Lung microvascular endothelial cell (primary cell): ENCODE measurements at places on chromosomes 6 and 20. TPM values are rescaled to one million over a fixed set of nuclear protein-coding genes. Genes with fewer than 3 reads are reported as not detected.

Gene CTAGE9
- total RNA-seq = not detected in 2 replicates

Gene TREML1
- not detected in 2 replicates for total RNA-seq

Gene AMD1
- 33.3 and 45.2 TPM in 2 replicates for total RNA-seq

Gene SDC4
- 31.8 and 65.1 TPM in 2 replicates for total RNA-seq

Gene ECT2L
- under 0.01 TPM in 1 of 2 replicates, not detected in the other for total RNA-seq

Gene EXOC2
- total RNA-seq = 32.7 and 39.7 TPM in 2 replicates

Gene PERP
- 21.6 and 24.0 TPM in 2 replicates for total RNA-seq

Gene APOM
- total RNA-seq = 0.22 and 0.40 TPM in 2 replicates

Gene SLC35D3
- not detected in 2 replicates for total RNA-seq

Gene YIPF3
- total RNA-seq = 94.1 and 137 TPM in 2 replicates

Gene PLCB1
- 11.8 and 12.3 TPM in 2 replicates for total RNA-seq

Gene RAET1L
- not detected in 2 replicates for total RNA-seq

Gene EDN1
- total RNA-seq = 110 and 268 TPM in 2 replicates

Gene WFDC2
- not detected in 2 replicates for total RNA-seq

Gene NKAPL
- total RNA-seq = 0.20 and 0.22 TPM in 2 replicates

Gene FOXQ1
- not detected in 2 replicates for total RNA-seq

Gene FAXC
- total RNA-seq = 0.20 and 1.3 TPM in 2 replicates

Gene HMGN3
- 44.0 and 61.1 TPM in 2 replicates for total RNA-seq

Gene ASIP
- total RNA-seq = not detected in 2 replicates

Gene CTSZ
- total RNA-seq = 203 and 287 TPM in 2 replicates

Gene ALDH8A1
- total RNA-seq = 0.20 and 0.44 TPM in 2 replicates

Gene PEX7
- total RNA-seq = 5.0 and 5.4 TPM in 2 replicates

Gene GABRR2
- total RNA-seq = 0.22 and 0.40 TPM in 2 replicates

Gene FERMT1
- total RNA-seq = under 0.01 and 0.44 TPM in 2 replicates

Gene TOX2
- total RNA-seq = 0.60 and 1.7 TPM in 2 replicates

Gene FOXC1
- 3.1 and 5.8 TPM in 2 replicates for total RNA-seq

Gene ENPP4
- 0.40 and 0.87 TPM in 2 replicates for total RNA-seq

Gene EPHA7
- total RNA-seq = under 0.01 TPM in 2 replicates

Gene PBX2
- 26.8 and 33.1 TPM in 2 replicates for total RNA-seq

Gene ZBTB46
- total RNA-seq = 37.7 and 46.4 TPM in 2 replicates

Gene ALDH5A1
- 0.44 and 1.4 TPM in 2 replicates for total RNA-seq

Gene RPRD1B
- 10.0 and 17.5 TPM in 2 replicates for total RNA-seq

Gene RBPJL
- not detected in 2 replicates for total RNA-seq
